GM23338 (cell line): ENCODE measurements at places on chromosomes 6 and 20.

GRCh38 chr20:58684291-58684690, 8.3 kb upstream of the NPEPL1 start:
- DNase-seq, result no peak

DNA sequence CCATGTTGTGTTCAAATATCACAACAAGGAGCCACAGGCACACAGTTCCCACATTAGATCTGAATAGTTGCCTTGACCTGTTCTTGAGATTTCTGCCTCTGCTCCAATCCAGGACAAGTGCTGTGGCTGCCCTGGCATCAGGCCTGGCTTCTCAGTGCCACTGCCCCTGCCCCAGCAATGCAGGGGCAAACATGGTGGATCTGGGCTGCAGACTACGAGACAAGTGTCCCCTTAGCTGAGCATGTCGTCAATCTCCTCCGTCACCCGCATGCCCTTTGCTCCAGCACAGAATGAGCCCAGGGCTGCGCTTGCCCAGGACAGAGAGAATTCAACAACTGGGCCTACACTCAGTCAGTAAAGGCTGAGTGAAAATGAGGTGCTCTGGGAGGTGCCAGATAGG, 201.6 kb downstream of the SYNDIG1 start:
- no peak for DNase-seq

DNA sequence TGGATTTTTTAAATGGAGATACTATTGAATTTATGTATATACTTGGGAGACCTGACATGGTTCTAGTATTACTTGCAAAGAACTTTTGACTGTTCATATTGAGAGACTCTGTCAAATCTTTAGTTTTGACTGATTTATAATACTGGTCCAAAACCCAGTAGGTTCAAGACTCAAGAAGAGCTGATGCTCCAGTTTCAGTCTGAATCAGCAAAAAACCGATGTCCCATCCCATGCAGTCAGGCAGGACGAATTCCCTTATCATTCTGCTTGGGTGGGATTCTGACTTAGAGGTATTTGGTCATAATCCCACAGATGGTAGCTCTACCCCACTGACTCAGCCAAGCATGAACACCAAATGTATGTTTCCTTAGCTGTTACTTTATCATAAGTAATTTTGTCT, 29.5 kb downstream of the ZNF334 start:
- no peak for DNase-seq

GRCh38 chr6:135537741-135538301, 40.3 kb upstream of the AHI1 start:
- peak; percentile 53 for DNase-seq

DNA sequence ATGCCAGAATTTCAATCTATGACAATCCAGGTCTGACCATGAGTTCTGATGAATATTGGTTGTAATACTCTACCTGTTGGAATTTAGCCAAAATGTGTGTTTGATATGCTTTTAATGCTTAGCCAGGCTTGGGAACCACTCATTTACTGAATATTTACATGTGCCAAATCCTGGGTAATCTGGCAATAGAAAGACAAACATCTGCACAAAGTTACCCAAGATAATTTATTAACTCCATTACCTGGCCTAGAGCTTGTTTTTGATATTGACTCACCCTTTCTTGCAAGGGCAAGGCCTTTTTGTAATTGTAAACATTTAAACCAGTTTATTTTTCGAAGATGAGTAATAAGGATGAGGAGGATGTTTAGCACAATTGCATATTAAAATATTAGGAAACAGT, 13.5 kb upstream of the CD2AP start:
- no peak for DNase-seq

DNA sequence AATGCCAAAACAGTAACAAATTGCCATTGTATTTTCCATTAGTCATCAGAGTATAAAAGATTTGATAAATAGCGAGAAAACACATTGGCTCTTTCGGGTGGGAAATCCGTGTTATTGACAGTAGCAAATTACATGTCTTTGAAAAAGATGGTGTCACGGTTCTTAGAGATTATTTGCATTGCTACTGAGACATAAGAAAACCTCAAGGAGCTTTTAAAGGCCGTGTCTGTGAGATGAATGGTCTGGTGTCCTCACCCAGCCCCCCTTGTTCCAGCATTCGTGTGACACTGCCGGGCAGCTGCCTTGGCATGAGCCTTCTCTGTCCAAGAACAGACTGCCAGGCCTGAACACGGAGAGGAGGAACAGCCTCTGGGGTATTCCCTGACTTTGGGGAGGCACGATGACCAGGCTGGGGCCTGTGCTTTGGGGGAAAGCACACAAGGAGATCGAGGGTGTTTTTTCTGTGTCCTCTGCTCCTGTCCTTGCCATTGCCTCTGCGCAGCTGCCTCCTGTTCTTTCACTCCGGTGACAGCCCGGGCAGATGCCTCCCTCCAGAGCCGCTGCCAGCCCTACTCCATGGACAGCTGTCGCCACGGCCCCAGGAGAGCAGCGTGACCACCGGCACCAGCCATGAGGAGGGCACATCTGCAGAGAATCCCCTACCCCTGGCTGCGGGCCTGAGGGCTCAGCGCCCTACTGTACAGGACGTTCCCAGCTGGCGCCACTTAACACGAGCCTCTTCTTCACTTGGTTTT, 167.7 kb upstream of the CDYL start:
- DNase-seq, result no peak

GRCh38 chr6:94269256-94269655, 849.9 kb upstream of the EPHA7 start:
- DNase-seq, result no peak

DNA sequence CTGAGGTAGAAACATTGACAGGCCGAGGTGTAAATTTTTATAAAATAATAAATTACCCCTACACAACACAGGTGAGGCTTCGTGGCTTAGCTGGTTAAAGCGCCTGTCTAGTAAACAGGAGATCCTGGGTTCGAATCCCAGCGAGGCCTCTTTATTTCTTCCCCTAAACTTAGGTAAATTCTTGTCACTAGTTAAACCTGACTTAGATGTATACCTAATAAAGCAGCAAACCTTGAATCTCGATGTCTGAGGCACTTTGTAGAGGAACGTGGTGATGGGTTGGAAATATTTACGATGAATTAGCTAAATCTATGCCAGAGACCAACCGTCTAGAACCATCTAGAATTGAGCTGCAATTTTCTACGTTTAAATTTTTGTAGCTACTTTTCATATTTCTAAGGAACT, 185.6 kb downstream of the OR2B2 start:
- peak; percentile 73 for DNase-seq

GRCh38 chr6:165484178-165484889, 174.9 kb upstream of the C6orf118 start:
- peak; percentile 41 for DNase-seq

DNA sequence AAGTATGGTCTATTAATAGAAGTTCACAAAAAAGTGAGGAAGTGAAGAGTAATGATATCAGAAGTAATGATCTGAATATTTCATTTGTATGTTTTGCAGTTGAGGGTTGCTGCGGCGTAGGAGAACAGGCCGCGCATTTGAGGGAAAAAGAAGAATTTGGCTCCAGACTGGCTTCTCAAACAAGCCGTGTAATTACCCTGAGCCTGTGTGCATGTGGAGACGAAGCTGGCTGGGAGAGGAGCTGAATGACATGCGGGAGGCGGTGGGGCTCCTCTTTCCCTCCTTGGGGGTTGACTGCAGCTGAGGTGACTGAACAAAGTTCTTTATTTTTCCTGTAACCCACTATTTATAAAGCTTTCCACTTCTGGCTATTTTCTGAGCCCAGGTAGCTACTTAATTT, 115.5 kb upstream of the AFDN start:
- no peak for DNase-seq

DNA sequence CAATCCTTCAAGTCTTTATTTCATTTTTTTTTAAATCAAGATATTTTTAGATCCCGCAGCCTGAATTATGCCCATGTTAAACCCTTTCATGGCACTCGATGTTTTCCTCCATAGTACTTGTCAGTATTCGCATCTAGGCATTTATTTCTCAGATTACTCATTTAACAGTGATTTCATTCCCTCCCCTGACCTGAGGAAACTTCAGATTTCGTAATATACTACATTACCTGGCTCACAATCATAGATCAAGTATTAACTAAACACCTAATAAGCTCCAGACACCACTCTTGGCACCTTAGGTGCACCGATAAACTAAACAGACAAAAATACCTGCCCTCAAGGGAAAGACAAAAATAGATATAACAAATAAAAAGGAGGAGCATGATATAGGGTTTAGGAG, 413.2 kb upstream of the GJE1 start:
- no peak for DNase-seq

GRCh38 chr20:45890077-45890984, 677 bp downstream of the NEURL2 start:
- DNase-seq, result peak; percentile 92

DNA sequence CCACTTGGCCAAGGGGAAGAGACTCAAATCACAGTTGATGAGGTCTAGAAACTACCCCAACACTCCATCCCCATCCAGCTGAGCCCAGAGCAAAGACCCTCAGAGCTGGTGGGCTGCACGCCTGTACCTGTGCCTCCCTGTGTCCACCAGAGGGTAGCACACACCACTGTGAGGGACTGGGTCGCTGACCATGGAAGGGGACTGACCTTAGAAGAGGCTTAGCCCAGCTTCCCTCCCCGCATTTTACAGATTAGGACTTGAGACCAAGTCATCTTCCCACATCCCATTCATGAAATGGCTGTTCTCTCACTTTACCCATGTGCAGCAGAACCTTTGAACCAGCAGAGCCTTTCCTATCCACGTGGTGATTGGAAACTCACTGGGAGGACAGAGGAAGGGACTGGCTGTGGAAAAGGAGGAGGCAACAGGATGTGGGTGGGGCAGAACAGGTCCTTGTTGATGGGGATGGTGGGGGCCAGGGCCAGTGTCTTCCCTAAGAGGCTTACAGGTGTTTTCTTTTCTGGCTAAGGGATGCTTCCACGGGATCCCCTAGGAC, 44.3 kb downstream of the CPXM1 start:
- DNase-seq, result peak; percentile 86

DNA sequence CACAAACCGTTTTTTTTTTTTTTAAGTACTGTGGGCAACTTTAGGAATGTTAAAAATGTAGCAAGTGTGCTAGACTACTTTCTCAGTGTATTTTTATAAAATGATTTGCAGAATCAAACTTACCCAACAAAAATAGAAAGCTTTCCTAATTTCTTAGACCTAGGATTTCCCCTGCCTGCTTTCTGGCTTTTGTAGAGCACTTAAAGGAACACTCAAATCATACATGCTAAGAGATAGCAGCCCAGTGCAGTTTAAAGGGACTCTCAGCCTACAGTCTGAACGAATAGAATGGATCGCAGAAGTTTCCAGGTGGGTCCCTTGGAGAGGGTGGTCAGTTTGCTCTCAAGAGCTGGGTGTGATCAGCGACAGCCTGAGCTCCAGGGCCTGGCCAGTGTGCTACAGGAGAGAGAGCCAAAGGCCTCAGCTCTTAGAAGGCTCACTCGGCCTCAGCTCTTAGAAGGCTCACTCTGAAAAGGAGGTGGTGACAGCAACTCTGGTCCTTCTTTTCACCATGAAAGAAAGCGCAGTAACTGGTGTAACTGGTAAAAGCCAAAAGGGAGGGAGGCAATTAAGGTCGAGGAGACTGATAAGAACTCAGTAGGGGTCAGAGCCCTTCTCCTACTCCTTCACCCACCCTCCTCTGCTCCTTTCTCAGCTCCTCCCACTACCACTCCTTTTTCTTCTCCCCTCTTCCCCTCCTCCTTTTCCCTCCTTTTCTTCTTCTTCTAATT, 142.4 kb downstream of the ZFP64 start:
- peak; percentile 60 for DNase-seq
